Cerebellar nuclear complex (tissue), 1 donor: ENCODE measurements at places on chromosomes 2 and 18.

DNA sequence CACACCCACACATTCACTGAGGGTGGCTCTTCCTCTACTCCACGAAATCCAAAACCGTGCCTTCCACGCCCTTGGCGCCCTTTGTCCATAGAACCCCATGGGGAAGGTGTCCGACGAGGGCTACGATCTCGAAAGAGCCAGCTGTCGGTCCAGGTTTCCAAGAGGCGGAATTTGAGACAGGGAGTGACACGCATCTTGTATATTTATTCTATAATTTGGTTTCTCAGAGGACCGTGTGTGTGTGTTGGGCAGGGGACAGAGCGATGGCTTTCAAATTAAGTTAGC is 726 bp downstream of the C2orf69 start:
- DNase-seq: no peak

DNA sequence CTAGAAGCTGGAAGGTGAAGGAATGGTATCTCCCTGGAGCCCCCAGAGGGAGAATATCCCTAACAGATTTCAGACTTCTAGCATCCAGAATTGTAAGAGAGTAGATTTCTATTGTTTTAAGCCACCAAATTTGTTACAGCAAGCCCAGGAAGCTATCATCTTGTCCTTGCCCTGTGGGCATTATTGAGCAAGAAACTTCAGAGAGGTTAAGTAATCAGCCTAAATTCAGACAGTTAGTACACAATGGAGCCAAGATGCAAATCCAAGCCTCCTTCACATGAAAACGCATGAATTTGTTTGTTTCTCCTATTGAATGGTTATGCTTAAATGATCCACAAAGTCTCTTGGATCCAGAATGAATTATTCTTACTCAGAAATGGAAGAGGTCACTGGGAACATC is 55.2 kb upstream of the TRIB2 start:
- DNase-seq: no peak

DNA sequence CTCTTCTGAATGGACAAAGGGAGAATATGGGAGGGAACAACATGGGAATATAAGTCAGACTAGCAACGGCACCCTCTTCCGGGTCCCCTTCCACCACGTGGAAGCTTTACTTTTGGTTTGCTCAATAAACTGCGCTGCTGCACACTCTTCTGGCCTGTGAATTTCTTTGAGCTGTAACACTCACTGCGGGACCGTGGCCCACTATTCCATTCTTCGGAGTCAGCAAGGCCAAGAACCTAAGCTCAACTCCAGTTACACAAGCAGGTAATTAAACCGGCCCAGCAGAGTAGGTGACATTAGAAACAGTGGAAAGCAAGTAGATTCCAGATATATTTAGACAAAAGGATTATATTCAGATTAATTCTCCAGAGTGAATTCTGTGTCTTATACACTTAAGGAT is 697.4 kb upstream of the NXPH2 start:
- DNase-seq: no peak

GRCh38 chr2:52828112-52828511 is 939.5 kb upstream of the CHAC2 start:
- DNase-seq: no peak

DNA sequence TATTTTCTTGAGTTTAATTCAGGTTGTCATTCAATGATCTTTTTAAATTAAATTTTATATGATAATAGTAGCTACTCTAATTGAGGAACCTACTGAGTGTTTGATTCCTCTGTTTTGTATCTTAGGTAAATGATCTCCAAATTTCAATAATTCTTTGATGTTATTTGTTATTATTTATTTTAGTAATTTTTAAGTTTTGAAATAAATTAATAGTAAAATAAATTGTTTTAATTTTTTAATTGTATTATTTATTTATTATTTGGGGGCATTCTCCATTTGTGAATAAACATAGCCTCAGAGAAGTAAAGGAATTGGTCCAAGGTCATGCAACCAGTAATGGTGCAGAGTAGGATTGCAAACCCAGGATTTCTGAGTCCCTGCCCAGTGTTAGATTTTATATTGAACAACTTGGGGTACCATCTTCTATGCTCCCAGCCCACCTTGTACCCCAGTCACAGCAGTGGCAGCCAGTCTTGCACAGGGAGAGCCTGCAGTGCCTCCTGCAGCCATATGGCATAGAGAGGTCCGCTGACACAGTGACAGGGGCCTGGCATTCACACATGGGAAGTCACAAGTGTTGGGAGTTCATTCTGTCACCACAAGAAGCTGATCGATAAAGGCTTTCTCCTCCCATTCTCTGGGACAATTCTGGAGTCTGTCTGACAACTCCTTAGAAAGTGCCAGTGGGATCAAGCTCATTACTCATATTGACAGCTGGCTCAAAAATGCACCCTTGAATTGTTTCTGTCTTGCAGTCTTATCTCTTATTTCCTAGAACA is 110.0 kb upstream of the ETAA1 start:
- no peak for DNase-seq

DNA sequence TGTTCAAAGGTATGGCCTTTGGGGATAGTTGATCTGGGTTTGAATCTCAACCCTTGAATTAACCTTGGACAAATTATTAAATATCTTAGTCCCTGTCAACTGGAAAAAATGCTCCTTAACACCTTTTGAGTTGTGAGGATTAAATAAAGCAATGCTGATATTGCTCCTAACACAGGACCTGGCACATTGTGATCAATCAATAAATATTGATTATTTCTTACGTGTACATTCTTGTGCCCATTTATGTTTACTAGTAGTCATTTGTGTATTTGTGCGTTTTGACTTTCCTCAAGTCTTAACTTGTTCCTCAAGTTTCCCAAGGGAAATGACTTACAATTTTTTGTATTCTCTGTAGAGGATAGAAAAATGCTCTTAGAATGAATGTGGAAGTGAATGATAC is 19.6 kb upstream of the FIGN start:
- no peak for DNase-seq

DNA sequence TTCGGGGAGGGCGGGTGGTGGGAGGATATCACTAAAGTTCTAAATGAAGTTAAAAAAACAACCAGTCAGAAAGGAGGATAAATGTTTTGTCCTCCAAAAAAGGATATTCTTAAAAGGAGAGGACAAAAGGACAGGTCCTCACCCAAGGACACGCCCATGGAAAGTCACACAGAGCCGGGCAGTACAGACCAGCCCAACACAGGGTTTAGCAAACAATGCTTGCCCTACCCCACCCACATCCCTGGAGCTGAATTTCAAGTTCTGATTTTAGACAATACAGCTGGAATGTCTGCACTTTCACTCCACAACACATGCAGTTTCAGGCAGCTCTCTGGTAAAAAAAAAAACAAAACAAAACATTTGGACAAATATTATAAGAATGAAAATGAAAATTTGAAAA is 67.9 kb downstream of the SLC9A4 start:
- no peak for DNase-seq

DNA sequence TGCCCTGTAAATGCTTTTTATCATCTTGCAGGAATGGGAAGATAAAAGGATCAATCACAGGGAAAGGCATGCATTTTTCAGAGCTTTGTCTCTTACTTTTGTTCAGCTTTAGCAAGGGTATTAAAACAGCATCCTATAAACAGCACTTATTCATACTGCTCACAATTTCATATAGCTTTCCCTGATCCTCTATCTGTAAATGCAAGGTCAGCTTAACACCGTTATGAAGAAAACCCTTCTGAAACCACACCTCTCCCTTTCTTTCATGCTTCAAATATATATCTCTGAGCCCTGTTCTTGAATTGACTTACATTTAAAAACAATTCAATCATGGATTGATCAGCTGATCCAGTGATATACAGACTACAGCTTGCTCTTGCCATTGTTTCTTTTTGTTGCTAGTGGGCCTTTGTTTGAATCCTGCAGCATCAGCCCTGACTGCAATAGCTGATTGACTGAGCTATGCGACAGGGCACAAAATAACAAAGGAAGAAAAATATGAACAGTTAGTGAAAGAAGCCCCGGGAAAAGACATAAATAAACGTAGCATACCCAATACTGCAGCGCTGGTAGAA is 795.5 kb upstream of the CDH2 start:
- DNase-seq: no peak

GRCh38 chr2:25311865-25312575 is 29.7 kb downstream of the DNMT3A start:
- no peak for DNase-seq

DNA sequence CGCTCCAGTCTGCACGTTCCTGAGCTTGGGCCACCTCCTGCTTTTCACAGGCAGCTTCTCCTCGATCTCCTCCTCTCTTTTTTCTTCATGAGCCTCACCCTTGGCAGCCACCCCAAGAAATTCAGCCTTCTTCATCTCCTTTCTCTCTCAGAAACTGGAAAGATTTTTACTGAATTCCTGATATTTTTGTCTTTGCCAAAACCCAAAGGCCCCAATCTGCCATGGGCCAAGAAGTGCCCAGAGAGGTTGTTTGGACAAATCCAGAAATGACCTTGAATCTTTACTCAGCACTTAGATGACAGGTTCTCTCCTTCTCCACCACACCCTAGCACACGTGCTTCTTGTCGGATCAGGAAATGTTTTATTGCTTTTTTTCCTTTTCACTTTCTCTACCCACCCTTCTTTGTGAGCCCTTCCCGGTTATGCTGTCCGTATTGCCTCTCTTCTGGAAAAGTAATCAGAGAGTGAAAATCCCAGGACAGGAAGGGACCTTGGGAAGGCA is 134.5 kb upstream of the TNP1 start:
- no peak for DNase-seq
